ENCODE measurements at places on chromosomes 11 and 22.

GRCh38 chr22:47304854-47305253 lies 542.4 kb downstream of the TBC1D22A start:
- DNase-seq: no peak

DNA sequence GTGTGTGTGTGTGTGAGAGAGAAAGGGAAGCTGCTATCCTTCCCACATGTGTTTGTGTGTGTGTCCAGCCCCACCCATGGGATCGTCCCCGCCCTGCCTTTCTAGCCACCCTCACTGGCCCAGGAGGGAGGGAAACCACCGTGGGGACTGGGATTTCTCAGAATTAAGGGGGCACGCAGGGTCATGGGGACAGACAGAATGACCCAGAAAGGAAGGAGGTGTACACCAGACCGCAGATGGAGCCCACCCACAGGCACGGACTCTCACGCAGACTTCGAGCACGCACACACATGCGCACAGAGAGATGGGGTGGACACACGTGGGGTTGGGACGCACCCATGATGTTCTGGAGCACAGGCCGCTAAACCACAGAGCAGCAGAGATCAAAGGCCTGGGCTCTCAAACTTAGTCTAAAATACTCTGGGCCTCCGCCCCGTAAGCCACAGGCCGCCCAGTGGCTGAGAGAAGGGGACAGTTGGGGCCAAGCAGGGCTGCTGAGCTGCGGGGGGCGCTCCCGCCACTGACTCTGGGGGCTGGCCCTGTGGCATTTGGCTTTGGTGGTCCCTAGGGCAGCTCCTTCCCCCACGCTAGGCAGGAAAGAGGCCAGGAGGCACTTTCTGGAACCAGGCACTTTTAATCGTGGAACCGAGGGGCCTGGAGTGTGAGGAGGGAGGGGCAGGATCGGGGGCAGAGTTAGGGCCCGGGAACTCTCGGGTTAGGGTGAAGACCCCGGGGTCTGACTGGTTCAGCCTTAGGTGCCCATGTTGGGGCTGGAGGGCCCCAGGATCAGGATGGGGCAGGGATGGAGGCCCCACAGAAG lies 1.5 kb downstream of the IFITM5 start:
- DNase-seq: no peak

DNA sequence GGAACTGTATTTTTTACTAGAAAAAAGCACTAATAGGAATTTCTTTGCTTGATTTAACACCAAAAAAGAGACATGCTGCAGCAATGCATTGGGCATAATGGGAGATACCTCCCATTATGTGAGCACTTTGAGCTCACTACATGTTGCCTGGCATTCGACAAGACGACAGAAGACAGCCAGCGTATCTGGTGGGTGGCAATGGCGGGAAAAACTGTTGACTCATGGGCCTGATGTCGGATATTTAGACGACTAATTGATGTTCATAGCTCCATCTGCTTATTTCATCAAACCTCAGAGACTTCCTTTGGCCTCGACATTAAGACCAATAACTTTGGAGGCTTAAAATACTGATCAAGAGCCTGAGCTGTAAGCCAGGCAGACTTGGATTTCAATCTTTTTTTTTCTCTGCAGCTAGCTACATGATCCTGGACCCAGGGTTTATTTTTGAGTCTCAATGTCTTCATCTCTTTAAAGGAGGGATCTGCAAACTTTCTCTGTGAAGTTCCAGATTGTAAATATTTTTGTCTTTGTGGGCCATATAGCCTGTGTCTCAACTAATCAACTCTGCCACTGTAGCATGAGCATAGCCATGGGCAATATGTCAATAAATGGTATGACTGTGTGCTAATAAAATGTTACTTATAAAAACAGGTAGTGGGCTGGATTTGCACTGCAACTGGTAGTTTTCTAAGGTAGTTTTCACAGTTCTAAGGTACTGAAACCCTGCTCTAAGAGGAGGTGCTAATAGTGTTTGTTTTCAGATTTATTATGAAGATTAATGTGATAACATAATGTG lies 375.1 kb downstream of the METTL15 start:
- no peak for DNase-seq

DNA sequence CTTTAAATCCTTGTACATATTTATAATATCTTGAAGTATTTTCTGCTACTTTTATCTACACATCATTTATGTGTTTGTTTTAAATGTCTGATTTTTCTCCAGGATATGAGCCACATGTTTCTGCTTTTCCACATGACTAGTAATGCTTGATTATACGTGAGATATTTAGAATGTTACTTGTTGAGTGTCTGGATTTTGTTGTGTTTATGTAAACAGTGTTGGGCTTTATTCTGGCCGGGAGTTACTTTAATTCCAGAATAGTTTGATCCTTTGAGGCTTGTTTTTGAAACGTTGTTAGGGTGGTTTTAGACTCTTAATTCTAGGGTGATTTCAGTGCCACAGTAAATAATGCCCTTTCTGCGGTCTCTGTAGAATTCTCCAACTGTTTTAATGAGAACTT lies 252.9 kb downstream of the BLID start:
- DNase-seq: no peak

DNA sequence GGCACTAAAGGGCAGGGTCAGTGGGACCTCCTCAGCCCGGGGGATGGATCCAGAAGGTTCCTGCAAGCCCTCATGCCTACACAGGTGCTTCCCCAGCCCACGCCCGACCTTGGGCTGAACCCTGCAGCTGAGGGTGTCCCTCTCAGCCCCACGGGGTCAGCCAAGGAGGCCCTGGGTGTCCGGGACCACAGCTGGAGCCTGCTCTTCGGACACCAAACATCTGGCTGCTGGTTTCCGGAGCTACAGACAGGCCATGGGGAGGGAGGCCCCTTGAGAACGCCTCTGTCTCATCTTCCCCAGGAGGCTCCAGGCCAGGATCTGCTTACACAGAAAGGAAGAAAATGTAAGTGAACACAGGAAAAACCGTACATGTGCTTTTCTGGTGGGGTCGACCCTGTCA lies 355.7 kb downstream of the MN1 start:
- DNase-seq: no peak

GRCh38 chr22:50084614-50085021 lies 608 bp downstream of the MLC1 start:
- no peak for DNase-seq

GRCh38 chr11:7046474-7047175 lies 26.3 kb downstream of the NLRP14 start:
- DNase-seq: no peak

- no peak for DNase-seq
These were observed 36.8 kb downstream of the MCHR1 start for GRCh38 chr22:40716116-40716515.

- no peak for DNase-seq
These were observed 4.9 kb downstream of the RAB3IL1 start for GRCh38 chr11:61912530-61912898.
